NCI-H2171 (cell line): ENCODE measurements at places on chromosomes 3 and 15.

- no peak for DNase-seq
Observed at GRCh38 chr3:47504113-47504512, 9.4 kb downstream of the ELP6 start.

DNA sequence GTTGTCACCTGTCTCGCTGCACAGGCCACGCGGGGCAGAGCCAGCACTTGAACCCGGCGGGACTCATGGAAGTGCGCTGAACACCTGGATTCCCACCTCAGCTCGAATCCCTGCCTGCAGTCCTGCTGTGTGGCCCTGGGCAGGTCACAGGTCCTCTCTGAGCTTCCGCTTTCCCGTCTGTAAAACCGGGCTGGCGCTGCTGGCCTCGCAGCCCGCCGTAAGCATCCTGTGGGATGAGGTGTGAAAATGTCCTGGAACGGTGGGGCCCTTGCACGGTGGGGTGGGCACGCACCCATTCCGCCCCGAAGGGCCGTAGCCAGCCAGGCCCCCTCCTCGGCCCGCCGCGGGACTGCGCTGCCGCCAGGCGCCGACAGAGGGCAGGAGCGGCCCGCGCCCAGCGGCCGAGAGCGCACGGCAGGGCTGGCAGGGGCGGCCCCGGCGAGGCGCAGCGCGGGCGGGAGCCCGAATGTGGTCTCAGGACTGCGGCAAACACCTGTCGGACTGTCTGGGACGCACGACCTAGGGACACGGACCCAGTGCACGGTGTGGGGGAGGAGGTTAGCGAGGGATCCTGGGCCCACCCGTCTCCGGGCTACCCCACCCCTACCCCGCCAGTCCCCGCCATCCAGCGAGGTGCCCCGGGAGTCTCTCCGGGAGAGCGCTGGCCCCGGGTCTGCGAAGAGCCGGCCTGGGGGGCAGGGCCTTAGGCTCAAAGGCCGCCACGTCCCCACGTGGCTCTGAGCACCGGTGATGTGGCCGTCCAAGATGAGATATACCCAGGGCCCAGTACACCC lies 40.4 kb downstream of the DNAJB8 start:
- DNase-seq = peak; percentile 18

- DNase-seq = peak; percentile 88
Observed at GRCh38 chr3:125512135-125512920, 7.7 kb downstream of the SNX4 start.

DNA sequence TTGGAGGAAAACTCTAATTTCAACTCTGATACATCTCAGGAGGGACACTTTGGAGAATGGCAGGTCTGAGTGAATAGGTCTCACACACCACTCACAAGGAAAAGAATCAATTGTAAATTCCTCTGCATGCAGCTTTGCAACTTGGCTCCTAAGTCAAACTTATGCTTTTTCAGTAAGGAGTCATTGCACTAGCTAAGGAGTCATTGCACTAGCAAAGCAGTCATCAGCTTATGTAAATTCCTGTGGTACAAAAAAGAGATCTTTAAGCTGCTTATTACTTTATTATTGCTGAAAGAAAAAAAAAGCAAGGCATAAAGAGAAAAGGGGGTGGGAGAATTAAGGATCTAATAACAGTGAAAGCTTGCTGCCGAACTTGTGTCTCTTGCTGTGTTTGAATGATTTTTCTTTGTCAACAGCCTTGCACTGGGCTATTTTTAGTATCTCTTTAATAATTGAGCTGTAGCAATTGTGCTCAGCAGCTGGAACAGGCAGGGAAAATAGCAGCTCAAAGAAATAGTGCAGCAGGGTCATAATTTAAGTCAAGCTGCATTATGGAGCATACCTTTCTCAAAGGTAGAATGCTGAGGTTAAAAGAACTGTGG lies 154.3 kb upstream of the ARPP21 start:
- no peak for DNase-seq

- DNase-seq = no peak
Observed at GRCh38 chr15:44385344-44385942, 42.0 kb upstream of the CTDSPL2 start.

DNA sequence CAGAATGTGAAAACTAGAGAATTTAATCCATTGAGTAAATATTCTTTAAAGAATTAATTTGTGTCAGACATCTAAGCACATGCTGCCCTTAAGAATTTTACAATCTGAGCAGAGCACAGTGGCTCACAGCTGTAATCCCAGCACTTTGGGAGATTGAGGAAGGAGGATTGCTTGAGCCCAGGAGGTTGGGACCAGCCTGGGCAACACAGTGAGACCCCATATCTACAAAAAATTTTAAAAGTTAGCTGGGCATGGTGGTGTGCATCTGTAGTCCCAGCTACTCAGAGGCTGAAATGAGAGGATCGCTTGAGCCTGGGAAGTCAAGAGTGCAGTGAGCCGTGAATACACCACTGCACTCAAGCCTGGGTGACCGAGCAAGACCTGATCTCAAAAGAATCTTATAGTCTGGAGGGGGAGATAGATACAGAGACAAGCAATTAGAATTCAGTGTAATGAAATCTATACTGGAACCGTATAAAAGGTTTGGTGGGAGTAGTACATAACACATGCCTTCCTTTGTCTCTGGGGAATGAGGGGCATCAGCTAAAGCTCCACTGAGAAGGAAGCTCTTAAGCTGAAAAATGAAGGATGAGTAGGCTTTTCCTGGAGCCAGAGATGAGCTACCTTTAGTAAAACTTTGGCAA lies 21.2 kb downstream of the ATP11B start:
- peak; percentile 48 for DNase-seq

GRCh38 chr3:13070391-13071070 lies 2.7 kb downstream of the IQSEC1 start:
- no peak for DNase-seq

- no peak for DNase-seq
Observed at GRCh38 chr15:64536244-64536836, 76.0 kb downstream of the ZNF609 start.

DNA sequence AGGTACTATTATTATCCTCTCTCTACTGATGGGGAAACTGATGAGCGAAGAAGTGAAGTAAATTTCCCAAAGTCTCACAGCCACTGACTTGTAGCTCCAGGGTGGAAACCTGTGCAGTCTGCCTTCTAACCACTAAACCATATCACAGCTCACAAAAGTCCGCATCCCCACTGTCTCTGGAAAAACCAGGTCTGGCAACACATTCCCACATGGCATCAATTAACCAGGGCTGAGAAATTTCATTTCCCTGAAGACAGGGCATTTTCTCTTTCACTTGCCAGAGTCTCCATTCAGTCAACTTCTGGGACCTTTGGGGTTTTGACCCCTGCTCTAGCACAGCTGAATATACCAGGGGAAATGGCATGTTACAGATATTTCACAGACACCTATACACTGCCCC lies 26.5 kb downstream of the FBXO40 start:
- no peak for DNase-seq

DNA sequence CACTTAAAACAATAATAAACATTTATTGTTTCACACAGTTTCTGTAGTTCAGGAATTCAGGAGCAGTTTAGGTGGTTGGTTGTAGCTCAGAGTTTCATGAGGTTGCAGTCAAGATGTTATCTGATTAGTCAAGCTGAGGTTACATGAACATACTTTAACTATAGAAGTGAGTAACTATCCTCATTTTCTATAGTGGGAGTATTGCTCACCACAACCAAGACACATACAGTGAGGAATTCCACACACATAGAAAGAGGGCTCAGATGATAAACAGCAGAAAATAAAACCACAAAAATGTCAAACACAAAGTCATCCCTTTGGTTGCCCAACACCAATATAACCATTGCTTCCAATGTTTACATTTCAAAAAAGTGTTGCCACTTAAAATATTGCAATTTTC lies 13.6 kb downstream of the SCN11A start:
- no peak for DNase-seq

GRCh38 chr15:66842710-66843441 lies 140.8 kb downstream of the SMAD6 start:
- DNase-seq = peak; percentile 9

DNA sequence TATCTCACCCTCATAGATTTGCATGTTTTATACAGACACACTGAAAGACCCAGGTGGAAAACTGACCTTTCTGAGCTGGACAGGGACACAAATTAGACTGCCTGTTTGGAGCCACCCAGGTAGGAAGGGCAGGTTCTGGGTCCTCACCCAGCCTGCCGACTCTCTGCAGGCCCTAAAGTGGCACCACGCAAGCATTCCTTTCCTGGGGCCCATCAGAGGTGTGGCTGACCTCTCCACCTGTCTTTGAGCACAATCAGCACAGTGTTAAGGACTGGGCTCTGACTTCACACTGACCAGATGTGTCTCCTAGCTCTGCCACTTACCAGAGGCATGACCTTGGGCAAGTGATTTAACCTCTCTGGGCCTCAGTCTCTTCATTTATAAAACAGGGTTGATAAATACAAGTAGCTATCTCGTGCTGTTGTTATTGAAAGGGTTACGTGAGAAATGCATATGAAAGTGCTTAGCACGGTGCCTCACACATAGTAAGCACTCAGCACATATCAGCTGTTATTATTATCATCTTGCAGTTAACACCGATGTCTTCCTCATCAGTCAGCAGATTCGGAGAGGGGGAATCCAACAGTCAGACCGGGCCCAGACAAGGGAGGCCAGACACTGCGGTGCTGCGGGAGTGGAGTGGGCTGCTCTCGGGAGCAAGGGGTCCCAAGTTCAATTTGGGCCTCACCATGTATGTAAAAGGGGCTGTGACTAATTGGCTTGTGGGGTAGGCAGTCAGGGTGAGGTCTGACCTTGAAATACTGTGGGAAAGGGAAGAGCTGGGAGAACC lies 2.0 kb upstream of the TBC1D2B start:
- DNase-seq = no peak

DNA sequence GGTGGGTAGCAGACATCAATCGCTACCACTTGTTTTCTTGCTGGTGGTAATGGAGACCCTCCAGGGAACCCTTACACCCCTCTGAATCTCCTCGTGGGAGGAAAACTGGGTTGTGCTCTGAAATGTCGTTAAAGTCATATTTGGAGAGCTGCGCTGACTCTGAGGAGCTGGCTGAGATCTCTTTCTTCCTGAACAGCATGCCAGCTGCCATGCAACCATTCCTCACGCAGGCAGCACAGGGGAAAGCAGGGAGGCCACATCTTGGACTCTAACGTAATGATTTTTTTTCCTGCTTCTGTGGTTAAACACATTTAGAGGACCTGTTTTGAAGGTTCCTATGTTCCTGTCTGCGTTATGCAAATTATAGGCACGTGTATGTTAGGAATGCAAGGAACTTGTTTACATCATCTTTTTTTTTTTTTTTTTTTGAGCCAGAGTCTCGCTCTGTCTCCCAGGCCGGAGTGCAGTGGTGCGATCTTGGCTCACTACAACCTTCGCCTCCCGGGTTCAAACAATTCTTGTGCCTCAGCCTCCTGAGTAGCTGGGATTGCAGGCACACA lies 156.7 kb downstream of the TJP1 start:
- DNase-seq = no peak

DNA sequence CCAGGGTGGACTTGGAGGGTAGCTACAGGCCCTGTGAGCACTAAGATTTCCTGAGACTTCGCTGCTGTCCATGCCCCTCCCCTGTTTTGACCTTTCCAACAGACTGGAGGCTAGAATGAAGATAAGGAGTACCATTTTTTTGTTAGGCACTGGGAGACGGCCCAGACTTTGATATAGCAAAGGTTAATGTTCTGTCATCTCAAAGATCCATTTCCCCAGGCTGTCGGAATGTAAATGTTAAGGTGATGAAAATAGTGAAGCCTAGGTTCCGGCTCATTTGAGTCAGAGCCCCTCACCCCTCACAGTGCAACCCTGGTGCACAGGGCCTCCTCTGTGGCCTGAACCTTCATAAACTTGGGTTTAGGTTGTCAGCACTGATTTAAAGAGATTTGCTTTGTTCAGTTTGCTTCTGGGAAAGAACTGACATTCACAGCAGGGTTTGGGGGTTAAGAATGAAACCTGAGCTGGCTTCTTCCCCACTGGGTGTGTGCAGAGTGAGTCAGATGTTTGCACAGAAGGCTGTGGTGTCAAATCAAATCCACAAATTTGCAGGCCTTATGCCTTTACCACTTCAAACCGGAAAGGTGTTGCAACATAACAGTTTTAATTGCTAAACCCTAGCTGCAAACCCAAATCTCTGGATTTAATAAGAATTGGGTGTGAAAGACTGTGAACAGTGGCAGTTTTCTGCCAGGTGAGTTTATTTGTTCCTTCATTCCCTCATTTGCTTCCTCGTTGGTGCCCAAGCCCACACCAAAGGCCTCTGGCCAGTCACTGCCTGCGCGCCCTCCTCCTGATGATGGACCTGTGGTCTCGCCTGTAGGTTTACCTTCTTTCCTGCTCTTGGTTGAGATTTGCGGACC lies 20.6 kb upstream of the KCTD6 start:
- peak; percentile 49 for DNase-seq

DNA sequence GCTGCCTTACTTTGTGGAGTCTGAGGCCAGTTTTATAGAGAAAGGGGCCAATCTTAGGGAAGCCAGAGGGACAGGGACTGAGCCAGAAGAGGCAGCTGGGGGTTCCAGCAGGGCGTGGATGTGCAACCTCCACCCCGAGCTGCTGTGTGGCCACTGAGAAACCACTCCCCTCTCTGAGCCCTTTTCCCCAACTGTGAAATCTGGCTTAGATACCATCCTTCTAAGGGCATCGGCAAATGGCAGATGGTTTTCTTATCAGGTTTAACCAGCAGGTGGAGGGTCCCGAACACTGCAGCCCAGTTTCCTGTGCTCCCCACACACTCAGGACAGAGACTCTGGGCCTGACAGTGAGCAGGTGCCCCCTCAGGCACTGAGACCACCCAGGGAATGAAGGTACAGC lies 55.8 kb upstream of the SLC6A6 start:
- DNase-seq = no peak

DNA sequence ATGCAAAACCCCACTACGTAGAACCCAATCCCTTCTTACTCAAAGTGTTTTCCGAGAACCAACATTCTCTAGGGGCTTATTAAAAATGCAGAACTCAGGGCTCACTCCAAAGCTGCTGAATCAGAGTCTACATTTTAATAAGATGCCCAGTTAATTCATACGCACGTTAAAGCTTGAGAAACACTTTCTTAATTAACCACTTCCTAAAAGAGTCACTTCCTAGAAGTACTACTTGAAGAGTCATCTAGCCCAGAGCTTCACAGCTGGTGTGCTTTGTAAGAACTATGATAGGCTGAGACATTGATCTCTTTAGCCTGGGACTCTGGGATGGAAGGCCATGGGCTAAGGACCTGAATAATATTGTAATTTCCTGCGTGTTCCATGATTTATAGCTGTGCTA lies 9.0 kb downstream of the COL6A5 start:
- DNase-seq = no peak

GRCh38 chr3:192655040-192655439 lies 72.3 kb downstream of the FGF12 start:
- no peak for DNase-seq

DNA sequence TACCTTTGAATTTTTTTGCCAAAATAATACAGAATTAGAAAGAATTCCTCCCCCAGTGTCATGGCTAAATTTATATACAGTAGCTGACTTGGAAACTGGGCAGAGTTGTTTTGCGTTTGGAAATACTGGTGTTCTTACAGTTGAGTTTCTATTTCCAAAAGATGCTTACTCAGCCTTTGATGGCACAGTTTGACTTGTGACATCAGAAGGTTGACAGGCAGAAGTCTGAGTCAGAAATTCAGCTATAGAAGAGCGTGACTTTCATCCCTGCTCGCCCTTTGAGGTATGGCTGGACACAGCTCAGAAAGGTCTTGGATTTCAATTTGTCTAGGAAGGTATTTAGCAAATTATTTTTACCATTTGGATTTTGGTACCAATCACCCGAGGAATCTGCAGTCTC lies 175.8 kb downstream of the VGLL4 start:
- DNase-seq = no peak
